Kidney glomerular epithelial cell (primary cell): ENCODE measurements at places on chromosomes 7 and 10.

DNA sequence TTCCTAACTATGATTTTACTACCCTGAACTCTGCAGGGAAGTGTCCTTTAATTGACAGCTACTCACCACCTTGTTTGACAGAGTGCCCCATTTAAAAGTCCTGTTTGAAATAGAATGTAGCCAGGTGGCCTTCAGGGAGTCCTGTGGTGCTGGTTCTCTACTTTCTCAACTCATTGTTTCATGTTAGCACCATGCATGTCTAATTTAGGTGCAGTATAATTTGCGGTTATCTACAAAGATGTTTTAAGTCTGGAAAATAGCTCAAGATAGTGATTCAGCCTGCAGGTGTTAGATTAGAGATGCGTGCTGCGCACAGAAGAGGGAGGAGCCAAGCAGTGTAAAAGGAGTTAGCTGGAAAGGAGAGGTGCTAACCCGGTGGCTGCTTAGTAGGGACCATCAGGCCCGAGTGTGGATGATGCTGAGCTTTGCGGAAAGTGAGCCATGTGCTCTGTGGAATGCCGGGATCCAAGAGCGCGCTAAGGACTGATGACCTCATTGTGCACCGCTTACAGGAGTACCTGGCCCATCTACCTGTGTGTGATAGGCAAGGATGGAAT lies 1.2 kb downstream of the CCM2 start:
- DNase-seq, result peak; percentile 36

DNA sequence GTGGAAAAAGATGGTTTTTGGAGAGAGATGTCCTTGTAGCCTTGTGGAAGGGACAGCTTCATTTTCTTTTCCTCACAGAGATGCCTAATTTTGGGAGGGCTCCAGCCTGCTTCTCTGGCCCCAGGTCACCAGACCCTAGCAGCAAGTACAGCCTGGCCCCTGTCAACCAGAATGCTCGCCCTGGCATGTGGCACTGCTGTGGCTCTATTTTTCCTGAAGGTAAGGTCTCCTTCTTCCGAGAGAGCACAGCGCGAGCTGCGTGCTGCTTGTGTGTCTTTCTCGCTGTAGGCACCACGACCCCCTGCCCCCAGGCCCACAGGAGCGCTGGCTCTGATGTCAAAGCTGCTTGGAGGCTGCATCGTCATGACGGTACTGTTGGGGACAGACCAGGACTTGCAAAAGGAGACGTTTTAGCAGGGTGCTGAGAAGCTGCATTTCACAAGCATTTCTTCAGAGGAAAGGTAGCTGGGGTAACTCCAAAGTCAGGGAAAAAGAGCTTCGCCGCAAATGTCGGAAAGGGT lies 58.7 kb downstream of the CLEC2L start:
- no peak for DNase-seq

DNA sequence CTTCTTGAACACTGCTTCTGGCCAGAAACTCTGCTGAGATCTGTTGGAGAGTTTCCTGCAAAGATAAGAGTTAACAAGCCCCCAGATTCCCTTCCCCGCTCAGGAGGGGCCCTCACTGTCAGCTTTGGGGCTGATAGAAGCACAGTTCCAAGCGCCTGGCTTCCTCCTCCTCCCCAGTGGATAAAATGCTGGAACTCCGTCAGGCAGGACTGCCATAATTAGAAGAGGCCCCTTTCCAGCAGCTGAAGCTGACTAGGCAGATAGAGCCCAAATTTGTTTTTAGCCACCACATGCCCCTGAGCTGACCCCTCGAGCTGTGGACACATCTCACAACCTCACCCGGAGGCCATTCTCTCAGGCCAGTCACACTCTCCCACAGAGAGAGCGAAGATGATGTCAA lies 89.4 kb downstream of the TBXAS1 start:
- no peak for DNase-seq

DNA sequence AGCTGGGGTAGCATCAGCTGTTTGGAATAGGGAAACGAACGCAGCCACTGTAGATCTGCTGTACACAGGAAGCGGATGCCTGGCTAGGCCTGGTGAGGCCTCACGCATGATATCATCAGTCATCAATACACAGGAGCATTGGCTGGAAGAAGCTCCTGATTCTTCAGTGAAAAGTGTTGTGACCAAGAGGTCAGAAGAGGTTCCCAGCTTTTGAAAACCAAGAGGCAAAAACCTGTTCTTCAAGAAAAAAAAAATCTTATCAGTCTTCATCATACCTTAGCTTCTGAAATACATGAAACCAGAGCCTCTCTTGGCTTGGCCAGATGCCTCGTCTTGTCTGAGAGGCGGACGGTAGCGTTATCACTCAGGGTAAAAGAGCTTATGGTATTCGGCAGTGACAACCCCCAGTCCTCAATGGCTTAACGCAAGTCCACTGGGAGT lies 139.3 kb upstream of the TCF7L2 start:
- no peak for DNase-seq

- no peak for DNase-seq
Measured at GRCh38 chr7:88355011-88355410, 48.3 kb upstream of the STEAP4 start.

DNA sequence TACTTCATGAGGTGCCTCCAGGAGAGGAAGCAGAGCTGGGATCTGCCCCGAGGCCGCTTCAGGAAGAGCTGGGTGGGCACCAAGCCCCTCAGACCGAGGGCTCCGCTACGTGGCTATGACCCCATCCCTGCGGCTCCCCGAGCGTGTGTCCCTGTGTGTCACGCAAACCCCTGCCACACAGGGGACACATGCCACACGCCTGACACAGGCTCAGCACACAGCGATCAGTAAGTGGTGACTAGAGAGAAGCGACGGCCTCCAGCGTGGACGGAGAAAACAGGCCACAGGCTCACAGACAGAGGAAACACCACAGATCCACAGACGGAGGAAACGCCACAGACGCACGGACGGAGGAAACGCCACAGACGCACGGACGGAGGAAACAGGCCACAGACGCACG lies 18.5 kb downstream of the DIP2C start:
- no peak for DNase-seq

DNA sequence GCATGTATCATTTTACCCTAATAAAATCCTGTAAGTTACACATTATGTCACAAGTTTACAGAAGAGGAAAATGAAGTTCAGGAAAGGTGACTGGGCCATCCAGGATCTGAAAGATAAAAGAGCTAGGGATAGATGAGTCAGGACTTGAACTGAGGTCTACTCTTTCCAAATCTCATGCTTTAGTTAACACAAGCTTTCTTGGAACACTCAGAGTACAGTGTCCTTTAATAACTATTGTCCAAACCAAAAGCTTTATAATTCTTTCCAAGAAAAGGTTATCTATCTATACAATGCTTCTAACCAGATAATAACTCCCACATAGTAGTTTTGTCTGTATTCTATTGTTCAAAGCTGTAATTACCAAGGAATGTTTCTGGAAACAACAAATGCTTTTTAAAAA lies 164.6 kb downstream of the LRRN3 start:
- peak; percentile 27 for DNase-seq

DNA sequence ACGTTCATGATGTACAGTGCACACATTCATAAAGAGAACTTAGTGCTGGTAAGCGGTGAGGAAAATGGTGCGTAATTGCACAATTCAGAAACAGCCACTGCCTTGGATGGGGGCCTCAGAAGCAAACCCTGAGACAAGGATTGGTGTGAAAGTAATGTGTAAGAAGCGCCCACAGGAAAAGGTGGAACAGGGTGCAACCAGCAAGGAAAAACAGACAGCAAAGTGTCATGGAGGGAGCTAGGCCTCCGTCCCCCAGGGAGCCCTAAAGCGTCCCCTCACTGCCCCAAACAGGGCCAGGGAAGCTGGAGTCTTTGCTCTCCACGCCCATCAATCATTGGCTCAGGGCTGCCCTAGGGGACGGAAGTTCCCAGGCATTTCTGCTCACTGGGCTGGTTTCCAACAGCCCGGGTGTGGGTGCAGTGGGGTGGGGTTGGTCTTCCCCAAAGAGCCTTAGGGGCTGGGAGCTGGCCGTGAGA lies 9.6 kb upstream of the C10orf105 start:
- no peak for DNase-seq

DNA sequence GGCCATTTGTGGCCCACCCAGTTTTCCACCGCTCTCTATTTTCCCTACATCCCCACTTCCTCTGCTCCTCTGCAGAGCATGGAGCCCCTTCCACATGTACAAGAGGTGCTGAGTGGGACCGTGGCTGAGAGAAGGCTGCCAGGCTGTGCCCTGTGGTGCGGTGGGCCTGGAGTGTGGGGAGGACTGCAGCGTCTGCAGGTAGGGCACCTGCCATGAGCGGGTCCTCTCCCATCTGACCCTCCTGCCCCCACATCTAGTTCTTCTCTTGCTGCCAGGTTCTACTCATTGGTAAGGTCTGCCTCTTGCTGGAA lies 145.6 kb upstream of the FAM20C start:
- DNase-seq, result no peak

- no peak for DNase-seq
Measured at GRCh38 chr7:7895004-7895650, 73.5 kb upstream of the GLCCI1 start.

DNA sequence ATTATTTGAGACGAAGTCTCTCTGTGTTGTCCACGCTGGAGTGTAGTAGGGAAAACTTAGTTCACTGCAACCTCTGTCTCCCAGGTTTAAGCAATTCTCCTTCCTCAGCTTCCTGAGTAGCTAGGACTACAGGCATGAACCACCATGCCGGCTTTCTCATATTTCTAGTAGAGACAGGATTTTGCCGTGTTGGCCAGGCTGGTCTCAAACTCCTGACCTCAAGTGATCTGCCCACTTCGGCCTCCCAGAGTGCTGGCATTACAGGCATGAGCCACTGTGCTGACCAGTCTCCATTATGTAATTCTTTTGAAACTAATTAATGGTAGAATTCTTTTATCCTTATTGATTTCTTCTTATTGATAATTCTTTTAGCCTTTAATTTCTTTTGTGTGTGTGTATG lies 32.5 kb downstream of the PCLO start:
- no peak for DNase-seq

DNA sequence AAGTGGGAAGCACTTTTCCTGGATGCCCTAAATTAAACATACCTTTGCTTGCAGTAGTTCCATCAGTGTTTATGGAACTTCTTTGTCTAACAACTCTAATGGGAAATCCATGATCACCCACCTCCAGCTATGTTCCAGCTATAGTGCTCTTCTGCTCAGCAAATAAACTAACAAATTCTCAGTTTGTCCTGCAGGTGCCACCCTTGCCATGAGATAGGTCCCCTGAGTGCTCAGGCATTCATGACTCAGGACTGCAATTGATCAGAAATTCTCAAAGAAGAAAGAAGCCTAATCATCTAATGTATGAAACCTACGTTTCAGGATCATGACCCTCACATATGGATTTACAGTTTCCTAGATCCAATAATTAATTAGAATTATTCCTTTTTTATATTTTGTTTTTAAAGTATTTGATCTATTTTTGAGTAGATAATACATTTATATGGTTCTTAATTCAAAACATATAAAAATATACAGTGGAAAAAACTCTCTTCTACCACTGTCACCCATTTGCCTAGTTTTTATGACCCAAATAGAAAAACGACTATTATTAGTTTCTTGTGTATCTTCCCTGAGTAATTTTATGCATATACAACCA lies 48.7 kb upstream of the DYNC1I1 start:
- peak; percentile 63 for DNase-seq

DNA sequence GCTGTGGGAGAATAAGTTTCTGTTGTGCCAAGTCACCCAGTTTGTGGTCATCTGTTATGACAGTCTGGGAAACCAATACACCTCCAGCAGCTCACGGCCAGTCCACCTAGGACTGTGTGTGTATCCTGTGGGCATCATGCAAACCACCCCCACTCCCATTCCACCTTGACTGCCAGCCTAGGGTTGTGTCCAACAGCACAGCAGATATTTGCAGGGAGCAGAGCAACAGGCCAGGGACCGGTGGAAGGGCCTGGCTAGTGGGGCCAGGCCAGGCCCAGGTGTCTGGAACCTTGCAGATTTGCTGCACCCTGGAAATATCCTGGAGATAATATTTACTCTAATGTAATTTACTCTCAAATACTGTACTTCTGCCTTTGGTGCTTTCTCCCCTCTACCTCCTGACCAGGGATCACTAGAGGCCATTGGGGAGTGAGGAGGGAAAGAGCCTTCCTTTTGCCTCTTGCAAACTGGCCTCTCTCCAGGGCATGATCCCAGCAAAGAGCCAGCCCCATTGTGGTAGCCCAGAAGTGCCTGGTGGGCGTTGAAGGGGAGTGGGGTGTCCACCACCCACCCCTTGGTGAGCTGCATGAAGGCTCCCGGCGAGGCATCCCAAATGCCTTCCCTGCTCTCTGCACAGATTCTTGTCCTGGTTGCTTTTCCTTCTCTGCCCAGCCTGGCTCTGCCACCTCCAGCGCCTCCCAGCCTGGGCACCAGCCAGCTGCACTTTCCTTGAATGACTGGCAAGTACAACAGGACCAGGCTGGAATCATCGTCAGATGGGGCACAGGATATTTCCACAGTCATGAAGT lies 15.2 kb upstream of the TPST1 start:
- no peak for DNase-seq

GRCh38 chr7:69228212-69228811 lies 370.0 kb upstream of the AUTS2 start:
- DNase-seq, result no peak

- no peak for DNase-seq
Measured at GRCh38 chr10:77702166-77702565, 64.6 kb upstream of the KCNMA1 start.

GRCh38 chr10:30580241-30580640 lies 49.3 kb downstream of the LYZL2 start:
- no peak for DNase-seq

DNA sequence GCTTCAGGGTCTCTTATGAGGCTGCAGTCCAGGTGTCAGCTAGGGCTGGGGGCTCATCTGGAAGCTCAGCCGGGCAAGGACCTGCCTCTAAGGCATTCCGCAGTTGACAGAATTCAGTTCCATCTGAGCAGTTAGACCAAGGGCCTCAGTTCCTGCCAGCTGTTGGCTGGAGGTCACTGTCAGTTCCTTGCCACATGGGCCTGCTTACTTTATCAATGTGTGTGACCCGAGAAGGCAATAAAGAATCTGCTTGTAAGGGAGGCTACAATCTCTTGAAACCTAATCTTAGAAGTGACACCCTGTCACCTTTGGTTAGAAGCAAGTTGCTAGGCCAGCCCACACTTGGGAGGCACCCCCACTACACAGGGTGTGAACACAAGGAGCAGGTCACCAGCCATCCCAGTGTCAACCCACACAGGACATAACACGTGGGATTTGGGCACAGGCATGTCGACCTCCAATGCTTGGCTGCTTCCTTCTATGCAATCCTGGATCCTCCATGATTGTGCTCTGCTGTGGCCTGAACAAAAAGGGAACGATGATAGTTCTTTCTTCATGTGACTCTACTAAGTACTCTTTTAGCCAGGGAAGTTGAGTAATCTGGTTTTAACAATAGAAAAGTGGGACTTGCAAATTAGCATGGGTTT lies 41.8 kb downstream of the MTURN start:
- no peak for DNase-seq

GRCh38 chr7:82559193-82559805 lies 115.7 kb upstream of the CACNA2D1 start:
- peak; percentile 57 for DNase-seq

- DNase-seq, result no peak
Measured at GRCh38 chr10:124683814-124684213, 60.4 kb downstream of the FAM53B start.

- no peak for DNase-seq
Measured at GRCh38 chr10:2633630-2634029, 433.7 kb upstream of the PFKP start.

GRCh38 chr7:69467826-69468225 lies 130.4 kb upstream of the AUTS2 start:
- DNase-seq, result no peak
